Fibroblast of skin of left quadriceps (primary cell): ENCODE measurements at places on chromosomes 3 and 15.

DNA sequence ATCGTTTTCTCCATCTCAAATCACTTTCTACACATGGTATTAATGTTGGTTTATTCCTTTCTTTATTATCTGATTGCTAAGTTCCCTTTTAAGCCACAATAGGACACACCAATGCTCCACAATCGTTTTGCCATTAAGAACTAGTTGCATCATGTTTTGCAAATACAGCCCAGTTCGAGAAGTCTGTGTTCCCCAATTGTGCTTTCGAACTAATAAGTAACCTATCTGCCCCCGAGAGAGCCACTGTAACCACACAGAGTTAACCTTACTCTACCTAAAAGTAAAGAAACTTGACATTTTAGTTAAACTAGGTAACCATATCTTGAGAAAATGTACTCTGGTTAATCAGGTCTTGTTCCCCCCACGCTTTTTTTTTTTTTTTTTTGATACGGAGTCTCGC is 39.1 kb downstream of the MAGI1 start:
- DNase-seq: no peak

DNA sequence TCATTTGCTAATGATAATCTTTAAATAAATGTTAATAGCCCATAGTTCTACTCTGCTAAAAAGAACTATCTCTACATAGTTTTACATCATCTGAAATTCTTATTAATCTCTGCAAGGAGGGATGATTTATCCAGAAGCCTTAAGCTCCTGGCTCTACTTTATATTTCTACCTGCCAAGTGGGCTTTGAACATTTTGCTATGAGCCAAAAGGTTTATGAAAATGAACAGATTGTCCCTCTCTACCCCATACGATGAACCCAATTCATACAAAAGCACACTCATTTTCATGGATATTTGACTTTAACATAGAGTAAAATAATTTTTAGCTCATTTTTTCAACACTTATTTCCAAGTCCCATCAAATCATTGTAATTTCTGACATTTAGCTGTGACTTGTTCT is 611.0 kb downstream of the NSUN3 start:
- DNase-seq: no peak

- DNase-seq: no peak
Measured at GRCh38 chr3:119642746-119643473, 17.5 kb downstream of the POPDC2 start.

DNA sequence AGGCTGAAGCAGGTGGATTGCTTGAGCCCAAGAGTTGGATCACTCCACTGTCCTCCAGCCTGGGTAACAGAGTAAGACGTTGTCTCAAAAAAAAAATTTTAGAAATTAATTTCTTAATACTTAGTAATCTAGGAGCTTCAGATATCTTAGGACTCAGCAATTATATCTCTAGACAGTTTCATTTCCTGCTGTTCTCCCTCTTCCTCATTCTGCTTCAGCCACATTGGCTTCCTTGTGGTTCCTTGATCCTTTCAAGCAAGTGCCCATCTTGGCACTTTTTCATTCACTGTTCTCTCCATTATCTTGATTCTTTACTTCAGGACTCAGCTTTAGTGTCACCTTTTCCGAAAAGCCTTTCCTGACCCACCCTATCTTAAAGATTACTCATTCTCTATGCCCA is 22.5 kb downstream of the TMEM202 start:
- no peak for DNase-seq

- no peak for DNase-seq
Measured at GRCh38 chr3:156291272-156292123, 171.1 kb downstream of the KCNAB1 start.
